ENCODE measurements at places on chromosomes 7 and 10.

- DNase-seq, result no peak
Measured at GRCh38 chr7:15757041-15758000, 70.8 kb upstream of the MEOX2 start.

DNA sequence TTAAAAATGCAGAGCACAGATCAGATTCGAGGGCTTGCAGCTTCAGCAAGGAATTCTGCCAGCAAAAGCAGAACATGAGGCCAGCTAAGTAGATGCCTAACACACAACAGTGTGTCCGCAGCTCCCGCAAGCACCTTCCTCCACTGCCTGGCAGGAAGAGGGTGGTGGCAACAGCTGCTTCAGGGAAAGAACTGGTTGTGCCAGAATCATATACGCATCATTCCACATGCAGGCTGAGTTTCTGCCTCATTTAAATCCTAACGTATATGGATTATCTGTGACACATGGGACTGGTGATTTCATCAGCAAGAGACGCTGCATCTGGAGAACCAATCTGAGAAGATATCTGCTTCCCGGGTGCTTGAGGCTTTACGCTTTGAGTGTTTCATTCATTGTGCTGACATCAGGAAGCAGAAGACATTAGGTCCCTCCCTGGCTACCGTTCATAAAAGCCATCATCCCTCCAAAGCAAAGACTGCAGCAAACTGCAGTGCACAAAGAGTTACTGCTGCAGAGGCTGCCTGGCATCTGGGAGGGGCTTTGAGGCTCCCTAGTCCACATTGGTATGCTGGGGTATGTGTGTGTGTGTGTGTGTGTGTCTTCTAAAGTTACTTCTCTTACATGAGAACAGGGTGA is 78.8 kb downstream of the FAM13C start:
- DNase-seq, result no peak

GRCh38 chr7:31302356-31302755 is 38.2 kb downstream of the NEUROD6 start:
- DNase-seq, result no peak

GRCh38 chr10:89185658-89186057 is 21.5 kb downstream of the CH25H start:
- DNase-seq, result no peak

DNA sequence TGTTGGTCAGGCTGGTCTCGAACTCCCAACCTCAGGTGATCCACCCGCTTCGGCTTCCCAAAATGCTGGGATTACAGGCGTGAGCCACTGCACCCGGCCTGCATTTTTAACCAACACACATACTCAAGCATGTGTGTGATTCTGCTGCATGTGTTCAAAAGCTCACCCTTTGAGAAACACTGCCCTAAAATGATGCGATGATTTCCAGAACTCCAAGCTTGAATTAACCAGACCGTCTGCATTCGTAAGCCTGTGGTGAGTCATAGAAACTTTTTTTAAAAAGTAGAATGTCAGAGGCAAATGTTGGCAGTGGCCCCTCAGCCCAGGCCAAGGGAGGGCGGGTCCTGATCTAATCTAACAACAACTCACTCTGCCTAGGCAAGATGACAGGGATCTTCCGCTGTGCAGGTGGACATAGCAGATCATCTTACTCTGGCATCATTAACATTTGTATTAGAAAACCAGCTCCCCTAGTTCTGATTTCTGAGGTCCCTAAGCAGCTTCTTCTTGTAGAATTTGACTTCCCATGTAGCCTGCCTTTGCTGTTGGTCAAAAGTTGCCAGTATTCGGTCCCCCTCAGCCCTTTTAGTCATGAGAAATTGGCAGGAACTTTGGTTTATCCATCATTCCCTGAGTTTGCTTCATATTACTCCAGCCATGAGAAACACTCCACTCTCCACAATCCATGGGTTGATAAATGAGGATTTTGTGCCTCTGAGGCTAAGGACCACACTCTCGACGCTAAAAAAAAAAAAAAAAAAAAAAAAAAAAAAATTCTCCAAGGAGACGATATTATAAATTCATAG is 190.4 kb downstream of the SKIDA1 start:
- DNase-seq, result no peak

DNA sequence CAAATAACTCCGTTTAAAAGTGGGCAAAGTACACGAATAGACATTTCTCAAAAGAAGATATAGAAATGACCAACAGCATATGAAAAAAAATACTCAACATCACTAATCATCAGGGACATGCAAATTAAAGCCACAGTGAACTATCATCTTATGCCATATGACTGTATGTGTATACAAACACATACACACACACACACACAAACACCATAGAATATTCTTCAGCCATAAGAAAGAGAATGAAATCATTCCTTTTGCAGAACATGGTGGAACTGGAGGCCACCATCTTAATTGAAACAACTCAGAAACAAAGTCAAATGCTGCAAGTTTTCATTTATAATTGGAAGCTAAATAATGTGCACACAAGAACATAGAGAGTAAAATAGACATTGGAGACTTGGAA is 1019.4 kb downstream of the KCNMA1 start:
- no peak for DNase-seq

DNA sequence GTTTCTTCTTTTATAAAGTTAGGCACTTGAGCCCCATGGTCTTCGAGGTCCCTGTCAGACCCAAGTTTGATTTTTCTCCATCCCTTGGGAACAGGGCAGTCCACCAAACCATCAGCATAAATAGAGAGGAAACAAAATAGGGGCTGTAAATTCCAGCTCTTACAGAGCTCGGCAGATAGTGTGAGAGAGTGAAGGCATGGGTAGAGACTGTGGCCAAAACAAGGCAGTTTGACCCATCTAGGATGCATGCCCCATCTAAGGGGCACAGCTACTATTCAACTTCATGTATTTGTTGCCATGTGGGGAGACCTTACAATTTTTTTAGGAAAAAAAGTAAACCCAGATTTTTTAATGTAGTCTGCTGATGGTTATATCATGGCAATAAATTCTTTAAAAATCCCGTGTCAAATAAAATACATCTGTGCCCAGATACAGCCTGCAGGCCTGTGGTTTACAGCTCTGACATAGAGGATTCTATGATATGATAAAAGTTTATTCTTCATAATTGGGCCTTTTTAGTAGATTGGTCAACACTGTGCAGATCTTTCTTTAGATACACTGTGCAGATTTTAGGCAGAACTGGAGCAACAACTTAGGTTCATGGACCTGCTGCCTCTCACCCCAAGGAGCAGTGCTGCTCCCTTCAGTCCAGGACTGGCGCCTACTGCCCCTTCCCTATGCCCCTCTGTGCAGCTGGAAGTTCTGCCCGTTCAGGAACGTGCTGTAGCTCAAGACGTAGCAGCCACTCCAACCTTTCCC is 5.3 kb downstream of the PPP1R3C start:
- no peak for DNase-seq

- DNase-seq, result peak; percentile 64
Measured at GRCh38 chr7:7944619-7945282, 23.8 kb upstream of the GLCCI1 start.

GRCh38 chr7:141874787-141875186 is 33.5 kb upstream of the PRSS37 start:
- DNase-seq, result no peak

DNA sequence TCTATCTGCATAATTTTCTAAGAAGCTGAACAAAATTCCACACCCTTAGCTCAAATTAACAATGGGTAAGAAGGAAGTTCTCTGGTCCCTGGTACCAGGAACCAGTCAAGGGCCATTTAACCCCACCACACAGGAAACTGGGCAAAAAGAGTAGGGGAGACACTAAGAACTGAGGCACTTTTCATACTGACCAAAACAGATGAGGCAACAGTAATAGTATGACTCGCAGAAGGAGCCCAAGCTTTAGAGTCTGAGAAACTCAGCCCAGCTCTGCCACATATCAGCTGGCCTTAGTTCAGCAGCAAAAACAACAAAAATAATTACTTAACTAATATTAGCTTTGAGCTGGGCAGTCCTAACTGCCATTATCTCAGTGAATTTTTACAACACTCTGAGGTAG is 221.2 kb downstream of the FAM107B start:
- DNase-seq, result no peak

- no peak for DNase-seq
Measured at GRCh38 chr7:101681170-101682007, 52.3 kb upstream of the MYL10 start.

DNA sequence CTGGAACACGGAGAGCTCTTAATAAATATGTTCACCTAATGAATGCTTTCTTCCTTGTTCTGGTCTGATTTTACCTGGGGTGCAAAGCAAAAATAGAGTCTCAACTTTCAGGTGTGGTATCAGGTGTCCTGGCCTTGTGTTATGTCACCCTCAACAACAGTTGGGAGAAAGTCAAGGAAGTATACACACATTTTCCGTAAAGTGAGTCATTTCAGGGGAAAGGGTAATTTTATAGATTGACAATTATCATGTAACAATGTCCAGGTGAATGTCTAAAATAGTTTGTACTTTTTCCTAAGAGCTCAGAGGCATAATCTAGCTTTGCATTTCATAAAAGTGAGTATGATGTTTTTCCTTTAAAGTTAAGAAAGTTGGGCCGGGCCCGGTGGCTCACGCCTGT is 287.4 kb downstream of the SKIDA1 start:
- no peak for DNase-seq

DNA sequence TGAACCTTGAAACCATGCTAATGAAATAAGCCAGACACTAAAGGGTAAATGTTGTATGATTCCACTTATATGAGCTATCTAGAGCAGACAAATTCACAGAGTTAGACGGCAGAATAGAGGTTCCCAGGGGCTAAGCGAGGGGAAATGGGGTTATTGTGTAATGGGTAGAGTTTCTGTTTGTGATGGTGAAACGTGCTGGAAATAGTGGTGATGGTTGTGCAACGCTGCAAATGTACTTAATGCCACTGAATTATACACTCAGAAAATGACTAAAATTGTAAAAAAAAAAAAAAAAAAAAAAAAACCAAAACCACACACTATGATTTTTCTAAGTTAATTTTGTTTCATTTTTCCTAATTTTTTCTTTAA is 30.0 kb downstream of the SFXN4 start:
- DNase-seq, result no peak

GRCh38 chr10:69892406-69892805 is 90.7 kb downstream of the COL13A1 start:
- no peak for DNase-seq

DNA sequence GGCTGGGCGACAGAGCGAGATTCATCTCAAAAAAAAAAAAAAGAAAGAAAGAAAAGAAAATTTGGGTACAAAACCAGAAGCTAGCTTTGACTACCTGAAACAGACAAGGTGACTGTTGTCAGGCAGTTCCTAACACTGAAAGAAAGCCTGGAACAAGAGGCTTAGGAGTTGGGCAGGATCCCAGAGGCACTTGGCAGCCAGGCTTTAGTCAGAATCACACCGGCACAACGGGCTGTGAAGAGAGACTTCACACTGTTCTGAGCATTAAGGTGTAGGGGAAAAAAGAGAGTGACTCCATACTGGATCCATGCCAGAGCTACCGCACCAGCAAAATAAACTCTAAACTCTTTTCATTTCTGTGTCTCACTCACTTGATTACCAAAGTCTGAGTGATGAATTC is 130.8 kb downstream of the ZNF467 start:
- no peak for DNase-seq

DNA sequence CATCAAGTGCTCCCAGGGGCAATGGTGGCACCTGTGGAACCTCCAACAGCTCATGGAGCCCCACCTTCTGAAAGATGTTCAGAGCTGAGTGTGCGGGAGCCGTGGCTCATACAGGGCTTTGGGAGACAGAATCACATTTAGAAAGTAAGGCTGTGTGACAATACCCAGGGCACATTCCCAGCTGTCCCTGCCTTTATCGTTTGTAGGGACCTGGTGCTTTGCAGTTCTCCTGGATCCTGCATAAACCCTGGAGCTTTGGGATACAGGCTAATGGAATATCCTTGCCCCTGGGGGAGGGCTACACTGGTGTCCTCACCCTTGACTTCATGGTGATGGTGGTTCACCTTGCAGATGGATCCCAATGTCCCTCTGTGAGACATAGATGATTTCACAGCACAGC is 134.8 kb upstream of the LAMB4 start:
- no peak for DNase-seq

DNA sequence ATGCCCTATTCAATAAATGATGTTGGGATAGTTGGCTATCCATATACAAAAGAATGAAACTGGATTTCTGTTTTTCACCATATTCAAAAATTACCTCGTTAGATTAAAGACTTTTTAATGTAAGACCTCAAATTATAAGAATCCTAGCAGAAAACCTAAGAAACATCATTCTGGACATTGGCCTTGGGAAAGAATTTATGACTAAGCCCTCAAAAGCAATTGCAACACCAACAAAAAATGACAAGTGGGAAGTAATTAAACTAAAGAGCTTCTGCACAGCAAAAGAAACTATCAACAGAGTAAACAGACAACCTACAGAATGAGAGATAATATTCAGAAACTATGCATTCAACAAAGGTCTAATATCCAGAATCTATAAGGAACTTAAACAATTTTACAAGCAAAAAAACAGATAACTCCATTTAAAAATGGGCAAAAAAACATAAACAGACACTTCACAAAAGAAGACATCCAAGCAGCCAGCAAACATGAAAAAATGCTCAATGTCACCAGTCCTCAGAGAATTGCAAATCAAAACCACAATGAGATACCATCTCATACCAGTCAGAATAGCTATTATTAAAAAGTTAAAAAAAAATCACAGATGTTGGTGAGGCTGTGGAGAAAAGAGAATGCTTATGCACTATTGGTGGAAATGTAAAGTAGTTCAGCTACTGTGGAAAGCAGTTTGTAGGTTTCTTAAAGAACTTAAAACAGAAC is 309.8 kb downstream of the AHR start:
- DNase-seq, result no peak

GRCh38 chr10:12655940-12656339 is 306.6 kb downstream of the CAMK1D start:
- no peak for DNase-seq

- DNase-seq, result no peak
Measured at GRCh38 chr7:150531704-150532103, 17.0 kb downstream of the GIMAP7 start.

- DNase-seq, result no peak
Measured at GRCh38 chr7:135499818-135500217, 10.1 kb downstream of the CNOT4 start.

GRCh38 chr7:117243390-117243789 is 79.5 kb downstream of the WNT2 start:
- no peak for DNase-seq

DNA sequence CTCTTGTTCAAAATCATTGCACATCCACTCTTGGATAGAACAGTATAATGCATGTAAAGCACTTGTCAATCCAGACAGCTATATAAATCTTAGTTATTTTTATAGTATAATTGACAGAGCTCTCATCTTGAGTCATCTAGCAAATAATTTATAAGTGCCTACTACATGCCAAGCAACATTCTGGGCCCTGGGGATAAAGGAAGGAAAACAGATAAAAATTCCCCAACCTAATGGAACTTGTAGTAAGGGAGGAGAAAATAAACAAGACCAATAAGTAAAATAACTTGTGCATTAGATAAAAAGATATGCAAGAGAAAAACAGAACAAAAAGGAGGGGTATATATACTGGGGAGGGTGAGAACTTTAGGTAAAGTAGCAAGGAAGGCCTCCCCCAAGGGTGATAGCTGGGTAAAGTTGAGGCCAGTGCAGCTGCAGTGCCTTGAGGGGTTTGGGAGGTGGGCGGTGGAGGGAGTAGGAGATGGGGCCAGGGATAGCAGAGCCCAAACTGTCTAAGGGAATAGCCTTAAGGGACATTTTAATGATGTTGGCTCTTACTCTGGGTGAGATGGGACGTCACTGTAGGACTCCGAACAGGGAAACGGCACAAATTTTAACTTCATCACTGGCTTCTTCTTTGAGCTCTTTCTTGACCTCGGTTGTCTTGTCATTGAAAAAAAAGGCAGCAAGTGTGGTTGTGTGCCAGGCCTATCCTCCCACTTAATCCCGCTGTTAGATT is 79.3 kb upstream of the SEC61G start:
- DNase-seq, result no peak
